Activated CD4-positive, alpha-beta T cell treated with anti-CD3 and anti-CD28 coated beads for 4 hours (primary cell): ENCODE measurements at places on chromosomes 13 and 19.

GRCh38 chr13:44837250-44837649 is 152.0 kb downstream of the NUFIP1 start:
- DNase-seq, result no peak

GRCh38 chr19:18915639-18916038 is 3.5 kb downstream of the COPE start:
- no peak for DNase-seq

DNA sequence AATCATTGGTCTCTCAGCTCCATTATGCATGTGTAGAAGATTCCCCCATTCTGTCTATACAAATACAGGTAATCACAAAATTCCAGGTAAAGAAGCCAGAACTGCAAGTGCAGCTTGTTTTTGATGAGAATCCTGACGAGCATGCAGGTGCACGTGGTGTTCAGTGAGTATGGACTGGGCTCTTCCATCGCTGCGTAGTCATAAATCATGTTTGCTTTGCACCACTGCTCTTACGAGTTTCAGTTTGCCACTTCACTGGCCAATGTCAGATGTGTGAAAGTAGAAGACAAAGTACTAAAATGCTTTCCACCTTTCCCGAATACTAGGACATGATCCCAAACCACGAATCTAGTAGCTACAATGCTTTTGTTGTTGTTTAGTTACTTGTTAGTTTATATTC is 390.7 kb downstream of the LIG4 start:
- DNase-seq, result no peak

DNA sequence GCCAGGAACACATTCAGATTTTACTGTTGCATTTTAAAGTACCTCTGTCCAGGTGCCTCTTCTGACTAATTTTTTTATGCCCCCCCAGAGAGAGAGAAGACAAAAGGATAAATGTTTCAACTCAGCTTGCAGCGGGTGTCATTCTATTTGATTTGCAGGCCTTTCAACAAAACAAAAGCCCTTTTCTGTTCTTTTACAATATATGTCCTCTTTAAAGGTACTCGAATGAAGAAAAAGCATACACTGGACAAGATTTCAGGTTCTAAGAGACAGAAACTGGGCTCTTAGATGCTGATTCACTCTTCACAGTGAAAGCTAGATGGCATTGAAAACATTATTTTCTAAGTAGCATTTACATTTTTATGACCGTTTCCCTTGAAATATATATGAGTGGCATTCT is 2.9 kb upstream of the FRY start:
- DNase-seq, result no peak

GRCh38 chr13:110531671-110532083 is 29.8 kb downstream of the RAB20 start:
- no peak for DNase-seq

DNA sequence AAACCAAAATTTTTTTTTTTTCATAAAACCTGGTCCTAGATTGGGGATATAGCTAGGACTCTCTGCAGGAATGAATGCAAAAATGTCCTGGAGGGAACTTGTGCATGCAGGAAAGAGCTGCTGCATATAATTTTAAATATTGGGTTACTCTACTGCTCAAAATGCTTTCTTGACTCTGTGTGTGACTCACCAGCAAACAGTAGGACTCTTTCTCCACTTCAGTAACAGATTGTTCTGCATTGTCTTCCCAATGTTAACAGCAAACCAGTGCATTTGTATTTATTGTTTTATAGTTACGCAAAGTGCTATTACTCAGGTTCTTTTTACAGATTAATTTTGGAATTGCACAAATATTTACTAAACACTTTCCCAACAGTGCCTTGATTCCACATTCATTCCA is 163.7 kb upstream of the KL start:
- no peak for DNase-seq

DNA sequence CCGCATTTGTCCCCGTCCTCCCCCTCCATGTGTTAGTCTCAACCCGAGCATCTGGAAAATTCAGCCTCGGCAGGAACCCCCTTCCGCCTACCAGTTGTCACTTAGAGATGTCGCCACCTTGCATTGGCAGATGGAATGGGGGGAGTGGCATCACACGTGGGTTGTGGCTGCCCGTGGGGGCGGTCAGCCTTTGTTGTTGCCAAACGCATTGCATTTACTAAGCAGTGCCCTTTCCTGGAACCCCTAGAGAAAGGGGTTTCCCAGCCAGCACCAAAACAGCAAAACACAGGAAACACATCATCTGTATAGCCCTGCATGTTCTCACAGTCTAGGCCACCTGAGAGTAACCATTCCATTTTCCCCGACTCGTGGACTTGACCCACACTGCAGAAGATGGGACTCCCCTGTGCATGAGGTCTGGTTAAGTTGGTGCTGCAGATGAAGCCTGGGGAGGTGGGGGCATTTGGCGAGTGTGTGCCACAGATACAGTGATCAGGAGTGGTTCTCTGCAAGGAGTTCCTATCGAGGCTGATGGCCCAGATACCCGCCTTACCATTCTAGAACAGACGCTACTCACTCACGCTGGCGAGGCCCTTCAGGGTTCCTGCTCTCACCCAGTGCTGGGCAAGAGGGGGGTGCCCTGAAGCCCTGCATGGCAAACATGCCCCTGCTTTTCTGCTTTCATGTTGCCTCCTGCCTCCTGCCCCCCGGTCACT is 38.3 kb downstream of the TMED1 start:
- peak; percentile 90 for DNase-seq

- no peak for DNase-seq
Observed at GRCh38 chr19:33755099-33756035, 41.3 kb upstream of the KCTD15 start.

DNA sequence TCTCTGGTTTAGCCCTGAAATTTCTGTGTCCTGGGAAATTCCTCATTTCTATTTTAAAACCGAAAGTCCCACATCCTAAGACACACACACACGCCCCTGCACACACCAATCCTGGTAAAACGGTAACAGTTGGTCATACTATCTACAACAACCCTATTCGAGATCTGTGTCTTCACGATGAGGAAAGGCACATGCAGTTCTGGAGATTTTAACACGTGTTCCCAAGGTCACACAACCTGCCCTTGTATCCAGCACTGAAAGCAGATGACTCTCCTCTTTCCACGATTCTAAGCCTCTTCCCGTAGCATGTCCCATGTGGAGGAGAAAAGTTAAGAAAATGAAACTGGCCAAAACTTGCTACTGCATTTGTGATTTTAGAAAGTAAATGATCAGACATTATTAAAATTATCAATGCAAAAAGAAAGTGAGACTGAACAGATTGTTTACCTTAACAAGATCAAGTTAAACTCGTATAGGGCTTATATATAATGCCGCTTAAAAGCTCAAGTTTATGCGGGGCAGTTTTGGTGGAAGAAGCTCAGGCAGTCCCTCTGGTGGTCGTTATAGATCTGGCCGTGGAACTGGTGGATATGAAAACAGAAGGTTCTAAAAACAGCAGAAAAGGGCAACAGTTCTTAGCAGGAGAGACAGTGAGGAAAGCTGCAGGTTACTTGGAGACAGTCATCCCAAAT is 32.7 kb downstream of the VSTM1 start:
- DNase-seq, result no peak

DNA sequence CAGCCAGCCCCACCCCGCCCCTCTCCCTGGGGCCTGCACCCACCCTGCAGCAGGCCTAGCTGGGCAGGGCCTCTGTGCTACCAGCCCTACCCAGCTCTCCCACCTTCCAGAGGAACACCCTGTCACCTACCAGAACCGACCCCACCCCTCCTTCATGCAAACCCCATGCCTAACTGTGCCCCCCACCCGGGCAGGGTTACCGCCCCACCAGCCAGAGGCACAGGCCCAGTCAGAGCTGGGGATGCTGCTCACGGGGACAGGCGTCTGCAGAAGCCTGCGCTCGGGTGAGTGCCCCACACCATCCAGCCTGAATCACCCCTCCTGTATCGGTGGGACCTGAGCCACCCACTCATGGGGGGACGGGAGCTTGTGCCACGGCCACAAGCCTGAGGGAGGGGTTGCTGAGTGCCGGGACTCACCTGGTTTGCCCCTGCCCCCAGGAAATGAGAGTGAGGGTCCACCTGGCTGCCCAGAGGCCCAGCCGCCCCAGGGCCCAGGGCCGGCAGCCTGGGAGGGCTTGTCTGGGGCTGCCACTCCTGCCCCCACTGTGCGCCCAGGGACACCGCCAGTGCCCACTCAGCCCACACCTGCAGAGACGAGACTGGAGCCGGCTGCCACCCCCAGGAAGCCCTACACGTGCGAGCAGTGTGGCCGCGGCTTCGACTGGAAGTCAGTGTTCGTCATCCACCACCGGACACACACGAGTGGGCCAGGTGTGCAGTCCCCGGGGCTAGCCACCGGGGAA is 3.8 kb downstream of the ZNF446 start:
- DNase-seq, result no peak

DNA sequence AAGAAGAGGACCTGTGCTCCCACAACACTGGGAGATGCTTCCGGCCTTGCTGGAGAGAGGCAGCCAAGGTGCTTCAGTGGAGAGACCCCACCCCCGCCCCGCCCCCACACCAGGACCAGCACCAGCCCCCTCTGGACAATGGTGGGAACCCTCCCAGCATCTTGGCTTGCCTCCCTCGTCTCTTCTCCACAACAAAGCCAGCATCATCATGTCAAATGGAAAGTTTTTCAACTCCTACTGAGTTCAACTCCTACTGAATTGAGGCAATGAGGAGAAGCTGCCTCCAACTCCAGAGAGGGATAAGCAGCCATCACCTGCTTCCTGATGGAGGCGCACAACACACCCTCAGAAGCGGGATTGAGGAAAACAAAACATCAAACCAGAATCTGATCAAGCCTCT is 12.8 kb downstream of the DEDD2 start:
- no peak for DNase-seq
